Posterior cingulate gyrus (tissue), 11 donors: ENCODE measurements at places on chromosomes 13 and 19.

DNA sequence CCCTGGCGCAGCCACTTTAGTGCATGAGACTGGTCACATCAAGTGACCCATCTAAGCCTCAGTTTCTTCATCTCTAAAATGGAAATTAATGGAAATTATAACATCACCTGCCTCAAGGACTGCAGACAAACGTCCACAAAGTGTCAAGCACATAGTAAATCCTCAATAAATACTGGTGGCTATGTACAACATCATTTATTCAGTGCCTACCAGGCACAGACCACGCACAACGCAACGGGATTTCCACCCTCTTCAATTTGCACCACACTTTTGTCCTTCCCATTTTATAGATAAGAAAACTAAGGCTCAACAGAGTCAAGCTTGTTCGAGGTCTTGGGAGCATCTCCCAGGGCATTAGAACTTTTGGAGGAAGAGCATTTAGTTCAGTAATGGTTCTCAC lies 1.4 kb downstream of the ELAVL1 start:
- no peak for DNase-seq

DNA sequence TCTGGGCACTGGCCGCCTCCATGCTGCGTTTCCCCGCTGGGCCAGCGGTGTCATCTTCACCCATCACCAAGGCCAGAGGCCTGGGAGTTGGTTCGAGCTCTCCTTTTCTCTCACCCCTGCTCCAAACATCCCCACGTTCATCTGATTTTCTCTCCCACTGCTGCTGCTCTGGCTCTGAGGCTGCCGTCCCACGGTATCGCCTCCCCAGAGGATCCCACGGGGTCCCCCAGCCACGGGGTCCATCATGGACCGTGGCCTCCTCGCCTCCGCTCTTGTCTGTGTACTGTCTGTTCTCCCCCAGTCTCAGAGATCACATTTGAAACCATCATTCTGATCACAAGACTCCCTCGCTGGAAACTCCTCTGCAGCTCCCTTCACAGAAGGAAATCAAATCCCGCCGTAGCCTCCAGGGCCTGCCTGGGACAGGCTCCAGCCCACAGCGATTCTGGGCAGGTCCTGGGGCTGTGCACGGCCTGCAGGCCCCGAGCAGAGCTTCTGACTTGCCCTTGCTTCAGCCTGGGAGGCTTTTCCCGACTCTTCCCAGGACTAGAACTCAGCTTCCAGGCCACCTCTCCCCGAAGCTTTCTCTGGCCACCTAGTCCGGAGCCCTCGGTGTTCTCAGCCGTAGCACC lies 64.2 kb downstream of the SOX1 start:
- no peak for DNase-seq

GRCh38 chr19:49431330-49431749 lies 6.2 kb downstream of the GFY start:
- DNase-seq, result no peak

DNA sequence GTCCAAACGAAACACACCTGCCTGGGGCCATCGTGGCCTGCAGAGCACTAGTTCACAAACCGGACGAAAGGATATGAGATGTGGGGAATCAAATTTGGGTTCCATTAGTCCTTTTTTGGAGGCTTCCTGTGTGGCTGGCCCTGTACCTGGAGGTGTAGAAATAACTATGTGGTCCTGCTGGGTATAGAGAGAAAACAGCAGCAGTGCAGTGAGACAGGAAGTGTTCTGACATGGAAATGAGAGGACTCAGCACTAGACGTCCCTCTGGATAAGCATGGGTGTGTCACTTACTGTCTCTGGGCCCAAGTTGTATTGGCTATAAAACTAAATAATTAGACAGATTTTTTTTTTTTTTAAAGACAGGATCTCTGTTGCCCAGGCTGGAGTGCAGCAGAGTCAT lies 12.3 kb downstream of the KDELR1 start:
- DNase-seq, result no peak

GRCh38 chr13:113110048-113110851 lies 4.7 kb downstream of the F7 start:
- DNase-seq, result peak; percentile 15

DNA sequence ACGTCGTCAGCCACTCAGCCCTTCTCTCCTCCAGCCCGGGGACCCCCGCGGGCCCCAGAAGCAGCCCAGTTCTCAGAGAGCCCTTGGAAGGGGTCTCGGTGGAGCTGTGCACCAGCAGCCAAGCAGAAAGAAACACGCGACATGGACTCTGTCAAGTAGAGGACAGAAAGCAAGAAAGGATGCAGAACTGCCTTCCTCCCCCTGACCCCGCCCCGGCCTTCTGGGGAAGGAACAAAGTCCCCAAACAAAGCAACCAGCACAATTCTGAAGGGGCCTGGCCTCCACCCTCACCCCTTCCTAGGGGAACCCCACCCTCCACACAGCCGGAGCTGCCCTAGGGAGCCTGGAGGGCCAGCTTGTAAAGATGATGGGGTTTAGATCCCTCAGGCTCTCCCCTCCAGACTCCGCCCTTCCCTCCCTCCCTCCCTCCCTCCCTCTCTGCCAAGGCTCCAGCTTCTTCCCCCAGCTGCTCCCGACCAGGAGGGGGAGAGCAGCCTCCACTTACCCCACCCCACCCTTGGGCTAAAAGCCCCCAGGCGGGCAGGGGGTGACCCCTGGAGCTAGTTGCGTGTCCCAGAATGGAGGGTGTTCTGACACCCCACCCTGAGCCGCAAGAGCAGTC lies 7.8 kb downstream of the LYL1 start:
- DNase-seq, result no peak

DNA sequence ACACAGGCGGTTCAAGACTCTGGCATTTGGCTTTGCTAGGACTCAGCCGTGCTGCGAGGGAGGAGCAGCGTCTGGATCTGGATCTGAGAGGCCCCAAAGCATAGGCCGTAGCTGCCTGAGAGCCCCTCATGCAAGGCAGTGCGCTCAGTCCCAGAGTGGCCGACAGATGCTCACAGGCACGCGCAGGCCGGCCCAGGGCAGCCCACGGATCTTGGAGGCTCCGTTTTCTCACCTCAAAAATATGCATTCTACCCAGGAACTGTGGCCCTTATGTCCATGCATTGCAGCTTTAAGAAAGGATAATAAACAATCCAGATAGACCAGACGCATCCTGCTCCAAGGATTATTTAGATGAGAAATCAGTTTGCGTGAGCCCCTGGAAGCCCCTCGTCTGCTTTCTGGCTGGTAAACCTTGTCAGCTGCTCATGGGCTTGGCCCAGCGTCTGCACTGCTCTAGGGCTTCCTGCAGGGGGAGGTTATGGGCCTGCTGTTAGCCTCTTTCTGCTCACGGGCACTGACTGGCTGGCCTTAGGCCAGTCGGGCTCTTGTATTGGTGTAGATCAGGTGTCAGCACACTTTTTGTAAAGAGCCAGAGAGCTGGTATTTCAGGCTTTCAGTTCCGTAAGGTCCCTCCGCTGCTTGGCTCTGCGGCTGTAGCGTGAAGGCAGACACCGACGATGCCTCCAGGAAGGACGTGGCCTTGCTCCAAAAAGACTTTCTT lies 24.2 kb downstream of the TEX29 start:
- DNase-seq, result peak; percentile 64

DNA sequence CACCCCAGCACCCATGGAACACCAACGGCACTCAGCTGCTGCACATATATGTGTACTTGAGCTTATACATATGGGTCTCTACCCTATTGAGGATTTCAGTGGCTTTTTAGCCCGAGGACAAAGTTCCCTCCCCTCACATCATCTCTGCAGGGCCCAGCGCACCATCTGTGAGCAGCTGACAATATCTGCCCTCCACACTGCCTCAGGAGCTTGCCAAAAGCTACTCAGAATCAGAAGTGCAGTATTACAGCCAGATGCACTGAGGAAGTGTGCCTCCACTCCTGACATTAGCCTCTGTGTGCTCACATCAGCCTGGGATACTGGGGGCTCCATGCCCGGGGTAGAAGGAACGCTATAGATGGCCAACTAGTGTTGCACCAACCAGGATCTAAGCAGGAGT lies 903.9 kb downstream of the UQCRFS1 start:
- no peak for DNase-seq

DNA sequence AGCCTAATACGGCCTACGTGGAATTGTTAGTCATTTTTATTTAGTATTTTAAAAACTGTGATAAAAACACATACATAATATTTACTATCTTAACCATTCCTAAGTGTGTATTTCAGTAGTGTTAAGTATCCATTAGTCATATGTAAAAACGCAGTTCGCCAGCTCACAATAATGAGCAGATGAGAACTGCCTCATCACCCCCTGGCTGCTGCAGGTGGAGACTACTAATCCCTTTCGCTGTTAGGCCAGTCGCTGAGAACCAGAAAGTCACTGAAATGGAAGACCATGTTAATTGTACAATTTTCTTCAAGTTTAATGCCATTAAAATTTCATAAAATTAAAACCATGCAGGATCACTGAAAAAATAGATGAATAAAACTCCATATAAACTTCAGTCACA lies 1.6 kb downstream of the ESD start:
- DNase-seq, result no peak

- no peak for DNase-seq
Observed at GRCh38 chr19:51921949-51922348, 5.3 kb upstream of the ZNF613 start.

- DNase-seq, result peak; percentile 78
Observed at GRCh38 chr19:16587833-16588823, 15.9 kb upstream of the SLC35E1 start.

DNA sequence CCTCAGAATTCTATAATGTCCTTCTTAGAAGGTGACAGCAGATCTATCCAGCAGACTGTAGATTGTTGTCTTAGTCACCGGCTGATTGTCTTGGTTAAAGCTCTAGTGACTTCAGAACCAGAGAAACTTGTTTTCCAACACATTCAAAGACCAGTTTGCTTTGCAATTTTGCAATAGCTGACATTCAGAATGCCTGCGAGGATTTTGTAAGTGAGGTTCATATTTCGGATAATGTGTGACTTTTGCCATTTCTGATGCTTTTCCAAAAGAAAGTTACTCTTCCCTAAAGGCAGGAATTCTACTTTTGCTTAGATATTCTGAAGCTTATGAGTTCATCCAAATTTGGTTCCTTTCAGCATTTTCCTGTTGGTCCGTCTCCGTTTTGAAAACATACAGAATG lies 13.2 kb downstream of the SPINT2 start:
- no peak for DNase-seq

- DNase-seq, result no peak
Observed at GRCh38 chr13:41059456-41060081, 1.7 kb upstream of the WBP4 start.

DNA sequence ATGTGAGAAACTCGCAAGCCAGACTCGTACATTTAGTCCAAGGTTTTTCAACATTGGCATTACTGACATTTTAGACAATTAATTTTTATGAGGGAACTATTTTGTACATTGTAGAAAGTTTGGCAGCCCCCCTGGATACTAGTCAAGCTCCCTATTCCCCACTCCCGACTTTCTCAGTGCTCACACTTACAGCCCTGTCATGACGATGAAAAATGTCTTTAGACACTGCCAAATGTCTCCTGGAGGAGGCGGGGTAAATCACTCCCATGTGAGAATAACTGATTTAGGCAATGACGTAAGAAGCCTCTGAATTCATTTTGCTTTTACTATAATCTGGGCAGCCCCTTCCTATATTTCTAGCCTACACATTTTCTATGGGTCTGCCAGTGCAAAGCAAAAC lies 535.8 kb upstream of the KLHL1 start:
- DNase-seq, result no peak

- no peak for DNase-seq
Observed at GRCh38 chr13:30340331-30341250, 33.2 kb upstream of the KATNAL1 start.

DNA sequence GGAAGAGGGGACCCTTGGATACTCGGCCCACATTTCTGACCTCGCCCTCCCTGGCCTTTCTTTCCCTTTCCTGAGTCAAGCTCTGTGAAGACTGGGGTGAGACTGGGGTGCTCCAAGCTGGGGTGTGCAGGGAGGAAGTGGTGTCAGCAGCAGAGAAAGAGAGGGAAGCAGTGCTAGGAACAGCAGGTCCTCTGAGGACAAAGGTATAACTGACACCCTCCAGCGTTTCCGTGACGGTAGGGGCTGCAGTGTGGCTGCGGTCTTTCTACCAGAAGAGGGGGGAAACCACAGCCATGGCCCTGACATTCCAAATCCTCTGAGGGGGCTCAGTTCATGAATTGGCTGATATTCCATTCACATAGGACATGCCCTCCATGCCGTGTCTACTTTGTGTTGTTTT lies 1.1 kb downstream of the KIR3DL2 start:
- no peak for DNase-seq

- no peak for DNase-seq
Observed at GRCh38 chr19:45899919-45900589, 2.4 kb downstream of the MYPOP start.

DNA sequence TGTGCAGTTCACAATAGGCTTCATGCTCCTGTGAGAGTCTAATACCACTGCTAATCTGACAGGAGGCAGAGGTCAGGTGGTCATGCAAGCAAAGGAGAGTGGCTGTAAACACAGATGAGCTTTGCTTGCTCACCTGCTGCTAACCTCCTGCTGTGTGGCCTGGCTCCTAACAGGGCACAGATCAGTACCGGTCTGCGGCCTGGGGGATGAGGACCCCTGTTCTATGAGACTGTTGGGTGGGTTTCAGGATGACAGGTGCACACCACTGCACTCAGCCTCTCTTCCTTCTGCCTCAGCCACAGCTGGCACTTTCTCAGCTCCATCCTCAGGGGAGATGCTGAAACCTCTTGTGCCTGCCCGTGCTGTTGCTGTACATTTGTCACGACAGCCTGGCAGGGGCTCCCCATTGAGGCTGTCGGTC lies 9.7 kb downstream of the CLEC4G start:
- no peak for DNase-seq

DNA sequence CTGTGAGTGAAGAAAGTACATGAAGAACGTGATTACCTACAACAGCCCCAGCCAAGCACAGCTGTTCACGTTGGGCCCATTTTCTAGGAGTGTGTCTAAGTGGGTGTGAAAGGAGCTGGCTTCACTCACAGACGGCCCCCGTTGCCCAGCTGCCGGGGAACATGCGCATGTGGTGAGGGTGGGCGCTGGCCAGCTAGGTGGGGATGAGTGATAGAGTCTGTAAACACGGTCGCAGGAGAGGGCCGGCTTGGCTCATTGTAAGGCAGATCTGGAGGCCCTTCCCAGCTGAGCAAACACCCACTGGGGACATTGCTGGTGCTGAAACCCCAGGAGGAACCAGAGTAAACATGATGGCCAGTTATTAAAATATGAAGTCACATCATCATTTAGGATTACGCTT lies 160.5 kb downstream of the TEX29 start:
- DNase-seq, result no peak

- DNase-seq, result no peak
Observed at GRCh38 chr13:26498656-26499601, 58.6 kb upstream of the WASF3 start.

DNA sequence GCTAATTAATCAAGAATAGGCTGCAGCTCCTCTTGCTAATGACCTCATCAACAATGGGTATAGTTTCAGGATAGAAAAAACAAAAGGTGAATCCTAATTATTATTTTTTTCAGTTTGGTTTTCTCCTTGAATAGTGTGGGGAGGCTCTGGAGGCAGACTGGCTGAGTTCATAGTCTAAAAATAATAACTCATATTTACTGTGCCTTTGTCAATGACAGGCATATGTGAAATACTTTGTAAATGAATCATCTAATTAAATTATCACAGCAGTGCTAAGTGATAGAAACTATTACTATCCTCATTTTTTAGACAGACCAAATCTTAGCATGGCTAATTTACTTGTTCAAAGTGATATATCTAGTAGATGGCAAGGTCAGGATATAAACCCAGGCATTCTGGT lies 1261.0 kb upstream of the SLC10A2 start:
- DNase-seq, result no peak
